ENCODE measurements at places on chromosomes 3 and 15.

GRCh38 chr15:72174551-72175165 is 22.9 kb downstream of the GRAMD2A start:
- no peak for DNase-seq

DNA sequence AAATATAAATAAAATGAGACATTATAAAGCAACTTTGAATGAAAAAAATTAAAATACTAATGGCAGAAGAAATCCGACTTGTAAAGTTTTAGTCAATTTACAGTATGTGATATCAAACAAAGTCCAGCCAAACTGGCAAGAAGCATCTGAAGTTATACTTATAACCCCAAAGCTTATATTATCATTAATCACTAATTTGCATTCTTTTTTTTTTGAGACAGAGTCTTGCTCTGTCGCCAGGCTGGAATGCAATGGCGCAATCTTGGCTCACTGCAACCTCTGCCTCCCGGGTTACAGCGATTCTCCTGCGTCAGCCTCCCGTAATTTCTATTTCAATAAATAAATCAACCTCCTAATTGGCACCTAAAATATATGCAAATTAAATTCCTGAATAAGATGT is 80.1 kb downstream of the AQR start:
- no peak for DNase-seq

GRCh38 chr3:5729852-5730251 is 542.3 kb downstream of the EDEM1 start:
- DNase-seq, result no peak

DNA sequence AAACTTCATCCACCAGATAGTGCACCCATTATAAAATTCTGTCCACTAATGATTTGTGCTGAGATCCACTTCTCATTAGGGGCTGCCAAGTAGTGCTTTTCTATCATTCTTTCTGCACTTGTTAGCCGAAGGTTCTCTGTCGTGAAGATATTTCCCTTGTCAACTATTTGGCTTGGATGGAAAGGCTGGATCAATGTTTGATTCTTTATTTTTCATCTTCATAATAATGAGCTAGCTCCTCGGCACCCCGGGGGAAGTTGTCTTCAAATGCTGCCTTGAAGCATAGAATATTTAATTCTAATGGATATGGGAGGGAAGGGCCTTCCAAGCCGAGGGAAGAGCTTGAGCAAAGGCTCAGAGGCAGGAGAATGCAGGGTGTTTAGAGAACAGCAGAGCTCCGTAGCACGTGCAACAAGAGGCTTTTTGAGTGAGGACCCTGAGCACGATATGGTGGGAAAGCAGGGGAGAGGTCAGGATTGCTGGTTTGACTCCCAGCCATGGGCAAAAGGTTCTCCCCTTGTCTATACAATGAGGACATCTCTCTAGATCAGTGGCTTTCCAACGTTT is 16.3 kb upstream of the MUC20 start:
- no peak for DNase-seq

- no peak for DNase-seq
Observed at GRCh38 chr3:161028555-161029153, 76.5 kb downstream of the B3GALNT1 start.

- no peak for DNase-seq
Observed at GRCh38 chr3:108035751-108036150, 55.1 kb downstream of the CD47 start.

- DNase-seq, result no peak
Observed at GRCh38 chr3:144652573-144652972, 681.0 kb downstream of the DIPK2A start.

GRCh38 chr3:132964266-132964665 is 73.9 kb upstream of the TMEM108 start:
- no peak for DNase-seq

GRCh38 chr3:6551165-6551564 is 309.8 kb upstream of the GRM7 start:
- no peak for DNase-seq

GRCh38 chr3:102460579-102460978 is 25.8 kb downstream of the ZPLD1 start:
- DNase-seq, result no peak

DNA sequence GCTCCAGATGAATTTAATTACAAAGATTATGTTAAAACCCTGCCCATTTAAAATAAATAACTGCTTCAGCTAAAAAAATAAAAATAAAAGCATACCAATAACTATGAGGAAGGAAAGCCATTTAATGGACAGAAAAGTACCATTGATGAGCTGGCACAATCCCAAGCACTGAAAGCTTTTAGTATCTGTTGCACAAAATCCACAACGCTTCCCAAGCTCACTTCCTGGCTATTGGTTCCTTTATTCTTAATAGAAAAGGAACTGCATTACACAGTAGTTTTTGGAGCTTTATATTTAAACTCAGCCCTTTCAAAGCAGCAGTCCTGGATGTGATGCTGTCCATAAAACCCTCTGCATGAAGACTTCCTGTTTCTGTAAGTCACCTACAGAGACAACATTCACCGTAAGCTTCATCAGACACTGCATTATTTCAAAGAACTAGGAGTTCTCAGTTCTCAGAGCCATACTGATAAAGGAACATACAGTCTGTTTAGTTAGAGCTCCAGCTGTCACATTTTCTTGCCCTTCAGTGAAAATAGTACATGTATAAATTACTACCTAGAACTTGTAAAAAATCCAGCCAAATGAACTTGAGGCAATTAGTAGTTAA is 81.5 kb downstream of the CSNK1G1 start:
- no peak for DNase-seq

DNA sequence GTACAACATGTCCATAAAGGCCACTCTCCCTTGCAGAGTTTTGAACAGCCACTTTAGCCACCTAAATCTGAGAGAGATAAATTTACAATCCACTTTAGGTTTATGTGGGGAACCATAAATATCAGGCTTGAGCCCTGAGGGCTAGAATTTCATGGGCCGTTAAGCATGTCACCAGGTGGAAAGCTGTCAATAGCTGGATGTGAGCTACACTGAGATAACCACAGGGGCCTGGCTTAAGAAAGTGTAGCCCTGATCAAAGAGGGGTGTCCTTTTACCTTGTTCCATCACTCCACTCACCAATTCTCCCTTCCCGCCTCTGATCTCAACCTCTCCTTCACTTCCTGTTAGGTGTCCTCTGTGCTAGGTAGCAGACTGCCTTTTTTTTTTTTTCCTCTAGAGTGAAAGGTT is 172.8 kb upstream of the ICE2 start:
- DNase-seq, result peak; percentile 79

- DNase-seq, result no peak
Observed at GRCh38 chr3:59121346-59122144, 71.7 kb upstream of the CFAP20DC start.

DNA sequence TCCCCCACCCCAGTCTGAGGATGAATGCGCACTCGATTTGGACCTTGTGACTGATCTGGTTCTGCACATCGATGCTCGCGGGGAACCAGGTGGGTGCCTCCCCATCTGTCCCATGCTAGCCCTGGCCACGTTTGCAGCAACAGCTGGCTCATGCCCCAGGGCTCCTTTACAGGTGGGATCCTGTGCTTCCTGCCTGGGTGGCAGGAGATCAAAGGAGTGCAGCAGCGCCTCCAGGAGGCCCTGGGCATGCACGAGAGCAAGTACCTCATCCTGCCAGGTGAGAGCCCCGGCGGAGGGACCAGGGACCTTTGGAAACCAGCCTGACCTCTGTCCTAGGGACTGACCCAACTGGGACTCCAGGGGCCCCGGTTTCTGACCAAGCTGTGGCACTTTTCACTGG is 44.3 kb downstream of the DHX30 start:
- no peak for DNase-seq

DNA sequence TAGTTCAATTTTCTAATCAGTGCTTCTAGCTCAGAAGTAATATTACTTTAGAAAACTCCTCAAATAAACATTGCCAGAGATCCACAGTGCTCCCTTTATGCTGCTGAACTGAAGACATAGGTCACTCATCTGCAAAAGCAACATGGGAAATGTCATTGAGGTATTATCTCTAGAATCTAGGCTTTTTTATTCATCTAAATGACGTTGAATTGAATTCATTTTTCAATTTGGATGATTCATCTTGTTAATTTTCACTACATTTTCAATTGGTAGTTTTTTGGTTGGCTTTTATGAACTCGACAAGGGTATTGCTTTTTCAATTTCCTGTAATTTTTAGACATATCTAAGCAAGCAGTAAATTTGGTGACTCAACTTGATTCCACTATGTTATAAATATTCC is 275.4 kb downstream of the NFKBIZ start:
- DNase-seq, result no peak

GRCh38 chr15:93382200-93382820 is 293.3 kb upstream of the RGMA start:
- DNase-seq, result no peak

GRCh38 chr15:89664441-89665350 is 9.4 kb upstream of the KIF7 start:
- peak; percentile 67 for DNase-seq

DNA sequence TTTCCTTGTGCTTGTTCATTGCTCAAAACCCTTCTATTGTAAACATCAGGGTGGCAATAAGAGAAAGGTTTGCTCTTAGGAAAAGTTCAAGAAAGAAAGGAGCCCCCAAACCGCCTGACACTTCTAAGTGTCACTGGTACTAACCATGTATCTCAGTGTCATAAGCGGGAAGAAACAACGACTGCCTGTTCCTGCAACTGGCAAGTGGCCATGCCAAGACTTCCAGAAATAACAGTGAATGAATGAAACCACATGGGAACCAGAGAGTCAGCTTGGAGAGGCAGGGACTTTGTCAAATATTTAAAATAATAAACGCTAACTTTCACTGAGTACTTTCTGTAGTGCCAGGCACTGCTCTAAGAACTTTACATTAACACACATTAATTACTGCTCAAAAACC is 1.1 kb downstream of the PLSCR2 start:
- DNase-seq, result no peak

- DNase-seq, result no peak
Observed at GRCh38 chr15:86558252-86558651, 478.6 kb downstream of the AGBL1 start.

- no peak for DNase-seq
Observed at GRCh38 chr15:77010312-77010686, 15.4 kb downstream of the PSTPIP1 start.

DNA sequence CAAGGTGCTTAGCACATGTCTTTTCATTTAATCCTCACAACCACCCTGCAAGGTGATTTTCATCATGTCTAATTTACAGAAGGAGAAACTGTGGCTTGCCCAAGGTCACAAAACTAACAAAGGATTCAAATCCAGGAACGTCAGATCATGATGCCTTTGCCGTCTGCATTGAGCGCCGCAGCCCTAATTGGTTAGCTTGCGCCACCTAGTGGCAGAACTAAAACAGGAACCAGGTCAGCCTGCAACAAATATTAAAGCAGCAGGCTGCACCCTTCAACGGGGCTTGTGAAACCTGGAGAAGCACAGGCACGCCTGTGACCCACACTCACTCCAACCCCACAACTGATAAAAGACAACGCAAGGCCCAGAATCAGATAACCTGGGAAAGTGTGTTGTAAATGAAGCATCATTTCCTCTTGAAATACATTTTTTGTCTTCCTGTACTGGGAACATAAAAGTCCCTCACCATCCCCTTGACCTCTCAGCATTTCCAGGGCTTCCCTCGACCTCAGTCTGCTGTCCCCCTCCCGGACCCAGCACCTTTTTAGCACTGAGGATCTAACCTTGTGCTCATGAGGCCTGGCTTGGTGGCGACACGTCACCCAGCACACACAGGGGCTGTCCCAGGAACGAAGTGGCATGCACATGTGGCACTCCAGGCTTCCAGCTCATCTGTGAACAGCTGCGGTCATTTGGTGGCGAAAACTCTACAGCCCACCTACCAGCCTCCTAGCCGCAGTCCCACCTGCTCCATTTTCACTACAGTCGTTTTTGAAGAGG is 17.3 kb downstream of the DPH3 start:
- no peak for DNase-seq

DNA sequence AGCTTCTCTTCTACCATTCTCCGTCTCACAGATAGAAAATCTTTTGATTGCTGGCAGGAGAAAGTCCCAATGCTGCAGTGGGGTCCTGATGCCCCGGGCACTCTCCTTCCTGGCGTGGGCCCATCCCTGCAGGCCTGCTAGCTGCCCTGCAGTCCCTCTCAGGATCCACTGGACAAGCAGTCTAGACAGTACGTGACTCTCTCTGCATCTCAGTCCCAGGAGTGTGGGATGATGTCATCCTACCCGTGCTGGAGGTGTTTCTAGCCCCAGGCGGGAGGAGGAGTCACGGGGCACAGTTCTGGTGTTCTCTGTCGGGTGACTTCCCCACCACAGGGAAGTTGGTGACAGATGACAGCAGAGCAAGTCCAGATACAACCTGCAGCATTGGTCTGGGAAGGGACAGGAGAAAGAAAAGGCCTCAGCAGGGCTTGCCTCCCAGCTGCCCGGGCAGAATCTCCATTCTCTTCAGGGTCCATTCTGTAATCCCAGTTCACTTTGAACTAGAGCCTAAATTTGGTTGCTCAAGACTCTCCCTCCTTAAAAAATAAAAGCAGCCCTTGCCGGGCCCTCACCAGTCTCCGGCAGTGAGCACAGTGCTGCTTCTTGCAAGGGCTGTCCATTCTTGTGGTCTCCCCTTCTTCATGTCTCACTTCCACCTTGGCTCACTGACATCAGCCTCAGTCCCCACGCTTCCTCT is 30.6 kb downstream of the SLC28A1 start:
- DNase-seq, result no peak

DNA sequence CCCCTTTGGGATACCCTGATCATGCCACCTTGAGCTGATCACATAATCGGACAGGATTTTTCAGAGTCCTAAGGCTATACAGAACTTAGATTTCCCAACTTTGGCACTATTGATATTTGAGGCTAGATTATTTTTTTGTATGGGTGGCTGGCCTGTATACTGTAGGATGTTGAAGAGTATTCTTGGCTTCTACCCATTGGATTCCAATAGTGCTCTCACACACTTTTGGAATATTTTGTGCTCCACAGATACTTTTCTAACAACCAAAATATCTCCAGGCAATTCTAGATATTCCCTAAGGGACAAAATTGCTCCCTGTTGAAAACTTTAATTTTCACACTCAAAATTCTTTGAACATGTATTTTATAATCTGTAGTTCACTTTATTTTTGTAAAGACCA is 125.1 kb downstream of the ABI3BP start:
- no peak for DNase-seq

GRCh38 chr3:129161860-129162271 is 1.0 kb upstream of the ISY1 start:
- no peak for DNase-seq

GRCh38 chr15:79820176-79820575 is 76.6 kb downstream of the MTHFS start:
- DNase-seq, result no peak

DNA sequence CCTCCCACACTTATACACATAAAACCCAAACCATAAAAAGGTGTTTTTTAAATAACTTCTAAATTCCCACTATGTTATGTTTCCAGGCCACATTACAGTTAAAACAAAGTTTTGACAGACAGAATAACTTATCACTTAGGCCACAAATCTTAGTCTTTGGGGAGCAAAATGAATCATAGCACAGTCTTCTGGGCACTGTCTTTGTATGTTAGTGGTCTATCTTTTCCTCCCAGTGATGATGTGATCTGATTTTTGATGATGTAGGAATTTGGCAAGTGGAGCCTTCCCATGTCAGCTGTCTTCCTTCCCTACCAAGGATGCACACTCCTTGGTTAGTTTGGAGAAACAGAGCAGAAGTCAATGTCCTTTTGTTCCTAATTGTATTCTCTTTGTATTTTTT is 67.3 kb downstream of the THSD4 start:
- DNase-seq, result no peak

- DNase-seq, result no peak
Observed at GRCh38 chr15:67253549-67254237, 768 bp downstream of the AAGAB start.

- DNase-seq, result no peak
Observed at GRCh38 chr3:142236173-142236572, 10.8 kb upstream of the GK5 start.
